ENCODE measurements at places on chromosomes 16 and 17.

DNA sequence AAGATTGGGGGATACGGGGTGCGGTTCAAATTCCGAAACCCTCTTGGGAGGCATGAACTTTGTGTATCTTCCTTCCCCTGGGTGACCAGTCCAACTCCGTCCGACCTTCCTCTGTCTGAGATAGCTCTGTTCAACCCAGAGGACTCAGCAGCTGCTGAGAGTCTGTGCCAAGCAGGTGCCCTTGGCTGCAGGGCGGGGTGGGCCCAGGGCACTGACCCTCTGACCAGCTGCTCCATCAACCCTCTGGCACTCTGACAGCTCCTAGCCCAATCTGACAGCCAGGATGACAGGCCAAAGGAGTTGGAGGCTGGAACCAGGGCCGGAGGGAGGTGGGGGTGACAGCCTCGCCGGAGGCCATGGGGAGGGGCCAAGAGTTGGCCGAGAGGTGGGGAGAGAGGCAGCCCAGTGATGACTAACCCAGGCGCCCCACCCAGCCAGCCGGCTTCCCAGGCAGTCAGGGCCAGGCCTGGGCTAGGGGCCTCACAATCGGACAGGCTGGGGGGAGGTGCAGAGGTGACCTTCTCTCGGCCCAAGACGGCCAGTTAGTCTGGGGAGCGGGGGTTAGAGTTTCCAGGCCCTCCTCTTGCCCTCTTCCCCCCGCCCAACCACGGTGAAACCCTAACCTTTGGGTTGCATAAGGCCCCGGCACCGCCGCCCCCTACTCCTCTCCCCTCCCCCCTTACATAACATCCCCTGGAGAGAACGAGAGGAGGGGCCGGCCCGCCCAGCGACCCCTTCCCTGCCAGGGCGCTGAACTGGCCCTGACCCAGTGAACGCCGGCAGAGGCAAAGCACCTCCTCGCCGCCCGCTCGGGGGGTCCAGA is 5.0 kb upstream of the TLCD2 start:
- peak; percentile 53 for DNase-seq

DNA sequence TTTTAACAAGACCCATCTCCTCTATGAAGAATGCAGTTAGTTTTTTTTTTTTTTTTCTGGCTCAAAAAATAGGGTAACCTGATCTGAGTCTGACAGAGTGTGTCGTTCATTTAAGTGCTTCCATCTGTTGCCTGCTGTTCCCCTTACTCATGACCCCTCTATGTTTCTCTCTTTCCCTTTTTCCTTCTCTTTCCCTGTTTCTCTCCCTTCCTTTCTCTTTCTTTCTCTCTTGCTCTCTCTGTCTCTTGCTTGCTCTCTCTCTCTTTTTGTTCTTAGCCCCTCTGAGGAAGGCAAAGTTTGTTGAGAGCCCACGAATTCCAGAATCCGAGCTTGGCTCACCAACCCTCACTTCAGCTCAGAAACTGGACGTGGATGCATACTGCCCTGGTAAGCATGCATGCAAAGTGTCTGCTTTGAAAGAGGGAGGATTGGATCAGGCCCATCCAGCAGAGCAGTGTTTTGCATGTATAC is 185.0 kb downstream of the TANC2 start:
- DNase-seq = no peak

DNA sequence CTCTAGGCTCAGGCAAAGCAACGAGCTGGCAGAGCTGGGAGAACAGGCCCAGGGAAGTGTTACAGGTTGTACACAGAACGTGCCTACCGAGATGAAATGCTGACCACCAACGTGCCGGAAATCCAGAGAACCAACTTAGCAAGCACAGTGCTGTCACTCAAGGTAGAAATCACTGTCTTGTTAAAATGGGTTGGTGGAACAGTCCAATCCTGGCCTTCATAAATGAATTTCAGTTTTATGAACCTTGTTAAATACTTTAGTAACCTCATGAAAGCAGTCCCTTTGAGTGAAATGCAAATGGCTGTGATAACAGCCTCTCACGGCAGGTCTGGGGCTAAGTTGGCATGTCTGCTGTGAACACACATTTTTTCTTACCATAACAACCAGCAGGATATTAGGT is 29.0 kb downstream of the ETV4 start:
- DNase-seq = no peak

DNA sequence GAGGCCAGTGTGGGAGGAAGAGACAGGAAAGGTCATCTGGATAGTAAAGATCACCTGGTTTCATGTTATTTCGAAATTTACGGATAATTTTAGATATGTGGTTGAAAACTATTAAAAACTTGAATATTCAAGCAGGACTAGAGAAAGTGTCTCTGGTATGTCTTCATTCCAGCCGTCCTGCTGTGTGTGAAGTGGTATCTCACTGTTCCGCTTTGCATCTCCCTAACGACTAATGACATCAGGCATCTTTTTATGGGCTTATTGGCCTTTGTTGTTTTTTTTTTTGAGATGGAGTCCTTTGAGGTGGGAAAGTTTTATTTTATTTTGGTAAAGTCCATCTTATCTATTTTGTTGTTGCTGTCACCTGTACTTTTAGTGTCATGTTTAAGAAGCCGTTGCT is 214.4 kb upstream of the CHMP6 start:
- DNase-seq = no peak
